Fibroblast of mammary gland (primary cell): ENCODE measurements at places on chromosomes 11 and 22.

DNA sequence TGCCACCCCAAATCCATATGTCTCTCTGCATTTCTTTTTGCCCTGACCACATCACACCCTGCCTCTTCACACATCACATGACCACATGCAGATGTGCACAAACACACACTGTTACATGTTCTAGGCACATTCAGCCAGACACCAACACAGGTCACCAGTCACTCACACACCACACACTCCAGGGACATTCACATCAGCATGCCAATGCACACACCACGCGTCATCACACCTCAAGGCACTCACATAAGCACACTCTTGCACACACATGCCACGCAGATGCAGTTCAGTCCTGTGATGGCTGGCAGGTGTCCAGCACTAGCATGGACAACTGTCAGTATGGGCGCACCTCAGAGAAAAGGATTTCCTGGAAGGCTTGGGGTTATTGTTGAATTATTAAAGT, 77.0 kb upstream of the MYOD1 start:
- no peak for DNase-seq

DNA sequence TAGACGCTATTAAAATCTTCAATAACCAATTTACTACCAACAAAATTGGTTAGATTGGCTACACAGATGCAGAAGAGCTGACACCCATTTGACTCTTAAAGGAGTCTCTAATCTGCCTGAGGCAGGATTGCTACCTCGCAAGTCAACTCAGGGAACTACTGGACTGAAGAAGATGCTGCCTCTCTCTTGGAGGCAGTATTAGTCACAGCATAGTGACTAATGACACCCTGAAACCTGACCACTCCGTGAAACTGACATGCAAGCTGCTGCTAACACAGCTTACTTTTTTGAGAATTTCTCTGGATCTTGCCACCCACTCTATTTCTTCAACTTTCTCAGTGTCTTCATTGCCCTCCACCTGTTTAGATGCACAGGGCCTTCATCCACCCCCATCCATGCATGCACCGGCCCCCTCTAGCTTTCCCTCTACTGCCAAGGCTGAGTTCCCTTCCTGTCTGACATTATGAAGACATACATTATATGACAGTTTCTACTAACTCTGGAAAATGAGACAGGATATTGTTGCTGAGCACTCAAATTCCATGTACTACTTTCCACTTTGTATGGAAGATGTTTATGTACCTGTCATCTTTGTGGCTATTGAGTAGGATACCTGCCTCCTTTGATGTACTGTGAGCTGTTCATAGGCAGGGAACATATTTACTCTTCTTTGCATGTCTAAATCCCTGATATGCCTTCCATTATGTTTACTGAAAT, 183.2 kb downstream of the MSANTD4 start:
- DNase-seq, result peak; percentile 16

DNA sequence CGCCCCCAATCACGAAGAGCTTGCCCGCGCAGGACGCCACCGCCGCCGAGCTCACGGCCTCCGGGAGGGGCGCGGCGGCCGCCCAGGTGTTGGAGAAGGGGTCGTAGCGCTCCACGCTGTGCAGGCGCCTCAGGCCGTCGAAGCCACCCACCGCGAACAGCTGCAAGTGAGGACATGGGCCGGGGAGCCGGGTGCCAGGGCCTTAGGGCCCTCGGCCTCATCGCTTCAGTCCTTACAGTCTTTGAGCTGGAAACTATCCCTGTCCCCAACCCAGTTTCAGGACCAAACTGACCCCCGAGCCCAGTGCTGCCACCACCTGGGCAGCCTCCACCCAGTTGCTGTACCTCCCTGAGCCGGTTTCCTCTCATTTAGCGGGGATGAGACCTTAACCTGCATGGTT, 7.6 kb downstream of the KLHL35 start:
- no peak for DNase-seq

DNA sequence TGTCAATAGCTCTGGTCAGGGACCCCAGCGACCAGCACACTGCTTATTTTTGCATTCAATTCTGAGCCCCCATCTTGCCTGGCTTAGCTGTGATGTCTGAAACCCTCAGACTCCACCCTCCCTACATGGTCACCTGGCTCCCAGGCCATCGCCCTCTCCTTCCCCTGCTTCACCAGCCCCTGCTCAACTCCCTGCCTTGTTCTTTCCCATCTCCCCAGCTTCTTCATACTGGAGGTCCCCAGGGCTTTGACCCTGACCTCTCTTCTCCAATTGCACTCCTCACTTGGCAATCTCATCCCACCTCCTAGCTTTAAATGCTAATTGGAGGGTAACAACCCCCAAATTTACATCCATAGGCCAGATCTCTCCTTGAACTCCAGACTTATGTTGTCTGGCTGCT, 84.3 kb upstream of the GNAZ start:
- DNase-seq, result no peak

GRCh38 chr11:58395581-58395980, 11.1 kb downstream of the OR5B3 start:
- DNase-seq, result peak; percentile 32

GRCh38 chr22:34992672-34993071, 73.3 kb upstream of the ISX start:
- DNase-seq, result no peak

GRCh38 chr22:30910358-30910757, 58.2 kb downstream of the MORC2 start:
- DNase-seq, result no peak

DNA sequence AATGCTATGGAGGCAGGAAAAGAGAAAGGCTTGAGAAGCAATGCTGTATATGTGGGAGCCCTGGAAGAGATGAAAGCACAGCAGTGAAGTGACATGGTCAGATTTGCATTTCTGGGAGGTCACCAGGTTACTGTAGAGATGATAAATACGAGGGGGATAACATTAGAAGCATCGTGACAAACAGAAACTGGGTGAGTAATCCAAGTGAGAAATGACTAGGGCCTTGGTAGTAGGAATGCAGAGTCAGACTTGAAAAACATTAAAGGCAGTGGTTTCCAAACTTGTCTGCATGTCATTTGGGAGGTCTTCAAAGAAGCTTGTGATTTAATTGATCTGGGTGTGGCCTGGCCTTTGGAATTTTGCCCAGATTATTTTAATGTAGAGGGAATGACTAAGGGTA, 43.9 kb downstream of the CCDC34 start:
- DNase-seq, result peak; percentile 80

DNA sequence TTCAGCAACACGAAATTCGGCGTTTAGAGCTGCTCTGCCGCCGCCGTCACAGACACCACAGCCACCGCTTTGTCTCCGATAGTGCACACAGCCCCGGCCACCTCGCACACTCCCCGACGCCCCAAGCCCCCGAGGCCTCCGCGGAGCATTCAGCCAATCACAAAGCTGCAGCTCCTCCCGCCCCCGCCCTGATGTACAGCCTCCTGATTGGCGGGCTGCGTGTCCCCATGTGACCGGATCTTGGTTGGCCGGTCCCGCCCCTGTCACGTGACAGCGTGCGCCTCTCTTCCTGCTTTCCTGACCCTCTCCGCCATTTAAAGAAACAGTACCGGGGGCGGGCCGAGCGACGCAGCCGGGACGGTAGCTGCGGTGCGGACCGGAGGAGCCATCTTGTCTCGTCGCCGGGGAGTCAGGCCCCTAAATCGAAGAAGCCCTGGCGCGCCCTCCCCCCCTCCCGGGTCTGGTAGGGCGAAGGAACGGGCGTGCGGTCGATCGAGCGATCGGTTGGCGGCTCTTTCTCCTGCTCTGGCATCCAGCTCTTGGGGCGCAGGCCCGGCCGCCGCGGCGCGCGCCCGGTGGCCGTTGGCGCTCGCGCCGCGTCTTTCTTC, at the start of gene TUG1:
TSS of gene TUG1 (plus strand) at position 342 of the 608 bp plus-strand sequence.
- DNase-seq, result peak; percentile 97

GRCh38 chr11:24866743-24867142, 369.9 kb downstream of the LUZP2 start:
- no peak for DNase-seq

DNA sequence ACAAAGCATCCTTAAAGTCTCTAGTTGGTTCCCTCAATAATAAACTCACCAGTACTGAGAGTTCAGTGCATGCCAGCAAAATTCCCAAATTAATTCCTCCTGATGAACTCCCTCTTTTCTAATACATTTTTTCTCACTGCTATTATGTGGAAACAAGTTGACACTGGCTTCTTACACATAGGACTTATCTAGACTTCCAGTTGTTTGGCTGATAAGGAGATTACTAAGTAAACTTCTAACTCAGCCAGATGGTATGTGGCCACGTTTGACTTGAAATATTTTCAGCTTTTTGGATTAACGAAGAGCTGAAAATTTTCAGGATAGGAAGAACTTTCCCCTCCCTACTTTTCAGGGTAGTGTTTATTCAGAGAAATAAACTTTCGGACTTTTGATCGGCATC, 1154.2 kb upstream of the TENM4 start:
- peak; percentile 1 for DNase-seq
